ENCODE measurements at places on chromosomes 4 and X.

- DNase-seq, result no peak
Observed at GRCh38 chr4:159515314-159516025, 412.6 kb downstream of the RAPGEF2 start.

GRCh38 chr4:119030536-119030890, 105.1 kb upstream of the MYOZ2 start:
- no peak for DNase-seq

- DNase-seq, result no peak
Observed at GRCh38 chr4:26877961-26878360, 17.3 kb downstream of the STIM2 start.

DNA sequence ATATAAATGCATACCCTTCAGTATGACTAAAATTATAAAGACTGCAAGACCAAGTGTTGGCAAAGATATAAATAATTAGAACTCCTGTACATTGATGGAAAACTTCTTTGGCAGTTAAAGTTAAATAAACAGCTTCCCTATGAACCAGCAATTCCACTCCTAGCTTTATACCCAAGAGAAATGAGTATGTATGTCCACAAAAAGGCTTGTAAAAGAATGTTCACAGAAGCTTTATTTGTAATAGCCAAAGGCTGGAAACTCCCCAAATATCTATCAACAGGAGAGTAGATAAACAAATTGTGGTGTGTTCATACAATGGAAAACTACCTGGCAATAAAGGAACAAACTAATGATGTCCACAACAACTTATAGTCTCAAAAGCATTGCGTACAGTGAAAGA, 184.8 kb downstream of the AMELX start:
- DNase-seq, result no peak

DNA sequence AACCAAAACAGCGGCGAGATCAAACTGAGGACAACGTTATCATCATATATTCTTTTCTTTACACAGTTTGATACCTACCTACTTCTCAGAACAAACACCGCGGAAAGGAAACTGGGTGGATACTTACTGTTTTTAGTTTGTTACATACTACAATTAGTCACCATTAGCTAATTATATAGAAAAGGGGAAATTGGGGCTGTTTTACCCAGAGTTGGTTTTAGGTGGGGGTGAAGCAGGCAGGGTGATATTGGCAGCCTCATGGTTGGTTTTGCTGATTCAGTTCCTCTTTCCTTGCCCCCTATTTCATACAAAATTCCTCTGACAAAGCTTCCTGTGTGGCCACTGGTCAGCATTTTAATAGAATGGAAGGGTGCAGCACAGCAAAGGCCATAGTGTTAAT, 77.8 kb downstream of the SORBS2 start:
- no peak for DNase-seq

DNA sequence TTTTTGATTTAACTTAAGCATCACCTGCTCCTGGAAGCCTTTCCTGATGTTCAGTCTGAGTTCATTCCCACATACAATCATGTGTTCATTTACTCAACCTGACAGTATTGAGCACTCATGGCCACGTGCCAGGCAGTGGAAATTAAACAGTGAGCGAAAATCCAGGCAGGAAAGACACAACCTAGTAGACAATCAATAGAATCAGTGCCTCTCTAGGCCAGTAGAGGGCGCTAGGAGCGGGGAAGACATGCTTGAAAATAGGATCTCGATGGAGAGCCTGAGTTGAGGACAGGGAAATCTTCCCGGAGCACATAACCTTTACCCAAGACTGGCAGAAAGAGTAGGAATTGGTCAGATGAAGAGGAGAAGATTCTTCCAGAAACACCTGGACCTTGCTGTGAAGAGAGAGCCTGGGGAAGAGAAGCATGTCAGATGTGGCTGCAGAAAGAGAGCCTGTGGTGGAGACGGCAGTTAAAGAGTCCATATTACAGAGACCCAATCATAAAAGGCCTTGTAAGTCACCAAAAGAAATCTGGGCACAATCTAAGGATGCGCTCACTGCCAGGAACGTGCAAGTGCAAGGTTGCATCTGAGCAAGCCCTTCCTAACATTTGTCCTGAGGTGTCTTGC, 103.5 kb downstream of the LDB2 start:
- peak; percentile 39 for DNase-seq

GRCh38 chr4:70901607-70901983, 574 bp upstream of the MOB1B start:
- no peak for DNase-seq

- no peak for DNase-seq
Observed at GRCh38 chr4:3517731-3518510, 14.3 kb downstream of the LRPAP1 start.

- no peak for DNase-seq
Observed at GRCh38 chr4:139672215-139672614, 6.6 kb downstream of the MGST2 start.

DNA sequence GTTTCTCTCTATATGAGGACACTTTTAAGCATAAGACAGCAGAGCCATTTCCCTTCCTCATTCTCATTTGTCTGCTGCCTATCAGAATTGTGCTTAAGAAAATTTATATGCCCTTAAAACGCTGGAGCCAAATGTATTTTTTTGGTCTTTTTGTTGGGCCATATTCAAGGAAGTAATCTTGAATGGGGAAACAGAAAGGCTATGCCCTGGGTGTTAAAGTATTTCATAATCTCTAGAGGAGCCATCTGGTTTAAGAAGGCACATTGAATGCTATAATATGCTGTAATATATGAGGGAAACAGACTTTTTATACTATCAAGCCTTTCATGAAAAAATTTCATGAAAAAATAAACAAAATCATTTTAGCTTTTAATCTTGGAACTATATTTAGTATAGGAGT, 4.3 kb downstream of the DMD start:
- DNase-seq, result no peak

GRCh38 chrX:123884809-123885408, 25.1 kb downstream of the XIAP start:
- DNase-seq, result peak; percentile 10

DNA sequence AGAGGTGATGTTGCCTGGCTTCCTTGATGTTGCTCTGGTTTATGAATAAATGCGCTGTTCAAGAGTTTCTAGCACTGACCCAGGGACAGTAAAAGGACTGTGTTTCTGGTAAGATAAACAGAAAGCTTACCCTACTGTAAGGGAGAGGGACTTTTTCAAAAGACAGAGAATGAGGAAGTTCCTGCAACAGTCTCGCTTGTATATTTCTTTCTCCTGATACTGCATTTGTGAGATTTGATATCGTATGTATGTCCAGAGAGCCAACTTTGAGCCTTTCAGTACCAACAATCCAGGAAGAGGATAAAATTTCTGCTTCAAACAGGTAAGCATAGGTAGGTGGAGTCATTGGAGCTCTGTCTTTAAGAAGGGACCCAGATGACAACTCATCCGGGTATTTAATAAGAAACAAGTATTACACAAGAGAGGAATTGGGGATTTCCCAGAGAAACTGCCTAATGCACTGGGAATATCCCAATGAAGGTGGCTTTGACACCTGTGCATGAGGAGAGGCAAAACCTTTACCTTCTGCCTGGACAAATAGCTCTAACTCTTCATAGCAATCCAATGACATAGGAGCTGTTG, 773 bp downstream of the DAPP1 start:
- no peak for DNase-seq

GRCh38 chr4:56531823-56532222, 26.2 kb downstream of the ARL9 start:
- DNase-seq, result no peak

GRCh38 chr4:3436798-3437581, 4.8 kb upstream of the HGFAC start:
- DNase-seq, result peak; percentile 22

DNA sequence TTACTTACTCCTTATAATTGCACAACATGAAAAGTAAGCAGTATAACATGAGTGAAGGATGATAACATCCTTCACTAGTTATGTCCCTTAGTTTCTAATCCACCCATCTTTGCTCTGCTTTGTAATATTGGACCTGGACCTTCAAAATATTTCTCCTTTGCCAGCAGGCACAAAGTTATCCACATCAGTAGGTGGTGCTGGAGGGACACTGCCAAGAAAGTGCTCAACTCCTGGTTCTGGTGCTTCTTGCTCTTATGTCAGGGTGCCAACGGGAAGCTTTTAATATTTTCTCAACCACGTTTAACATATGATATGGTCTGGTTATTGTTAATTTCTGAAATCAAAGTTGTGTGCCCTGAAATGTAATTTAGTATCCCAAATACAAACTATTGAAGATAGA, 49.1 kb downstream of the TMEM165 start:
- DNase-seq, result no peak

All from amniotic stem cell (primary cell).